ENCODE measurements at places on chromosomes 5 and 9. TPM values are rescaled to one million over a fixed set of nuclear protein-coding genes. Genes with fewer than 3 reads are reported as not detected.

DNA sequence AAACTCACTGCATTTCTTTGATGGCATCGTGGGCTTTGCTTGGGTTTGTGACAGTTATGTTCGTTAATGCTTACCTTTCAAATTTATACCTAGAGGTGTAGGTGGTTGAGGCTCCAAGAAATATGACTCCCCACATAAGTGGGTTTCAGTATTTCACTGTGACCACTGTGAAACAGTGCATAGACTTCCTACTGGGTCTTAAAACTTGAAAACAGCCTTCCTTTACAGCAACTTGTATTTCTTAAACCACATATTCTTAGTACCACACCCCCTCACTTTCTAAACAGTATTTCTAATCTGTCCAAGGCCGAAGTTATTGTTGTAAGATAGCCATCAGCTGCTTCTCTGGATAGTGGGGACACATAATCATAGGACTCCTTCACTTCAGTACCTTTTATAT, 48.3 kb downstream of the TMEFF1 start:
- DNase-seq = no peak

DNA sequence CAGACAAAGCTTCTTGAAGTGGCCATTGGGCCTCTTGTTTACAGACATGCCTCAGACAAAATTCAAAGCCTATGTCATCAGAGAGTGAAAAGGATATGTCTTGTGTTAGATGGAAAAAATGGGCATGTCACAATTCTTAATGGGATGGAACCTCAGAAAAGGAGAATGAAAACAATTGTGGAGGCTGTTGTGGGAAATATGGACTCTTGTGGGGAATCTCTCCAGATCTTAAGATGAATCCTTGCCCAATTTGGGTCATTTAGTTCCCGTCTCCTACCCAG, 19.5 kb downstream of the SLC22A5 start:
- DNase-seq = no peak

DNA sequence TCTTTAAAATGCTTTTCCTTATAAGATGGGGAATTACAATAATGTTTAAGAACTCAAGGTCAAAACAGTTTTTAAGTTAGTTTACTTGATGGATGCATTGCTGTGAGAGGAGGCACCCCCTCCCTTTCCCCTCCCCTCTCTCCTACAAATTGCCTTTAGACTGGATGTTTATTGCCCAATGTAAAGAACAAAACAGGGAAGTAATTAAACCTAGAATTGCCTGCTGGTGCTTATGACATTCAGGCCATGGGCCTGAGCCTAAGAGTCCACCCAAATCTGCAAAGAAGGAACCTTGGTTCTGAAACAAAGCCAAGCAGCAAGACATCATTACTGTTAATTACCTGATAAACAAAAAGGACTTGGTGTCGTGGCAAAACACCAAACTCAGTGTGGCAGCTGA, 630.3 kb downstream of the ISL1 start:
- no peak for DNase-seq

- no peak for DNase-seq
Measured at GRCh38 chr9:14515571-14516198, 177.5 kb downstream of the ZDHHC21 start.

- DNase-seq = no peak
Measured at GRCh38 chr9:34465468-34465867, 6.9 kb downstream of the DNAI1 start.

- no peak for DNase-seq
Measured at GRCh38 chr9:93013856-93014582, 44.5 kb upstream of the SUSD3 start.

The SLC25A2 gene
- polyA plus RNA-seq = not detected

The PCDHB2 gene
- not detected for polyA plus RNA-seq

The IL4 gene
- polyA plus RNA-seq = not detected

The COL23A1 gene
- not detected for polyA plus RNA-seq

The C9orf85 gene
- 13.5 TPM for polyA plus RNA-seq

The ABITRAM gene
- polyA plus RNA-seq = 15.1 TPM

Measured in CD8-positive, alpha-beta memory T cell (primary cell).